Stimulated activated naive CD4-positive, alpha-beta T cell treated with Interleukin-2 at 50 U/mL for 16 hours (primary cell): ENCODE measurements at places on chromosomes 3 and 15.
A peak's percentile ranks its signal among the peaks of the same experiment; 100 is the strongest.

GRCh38 chr3:177210744-177211502 is 13.6 kb upstream of the TBL1XR1 start:
- DNase-seq = no peak

GRCh38 chr3:99882436-99883137 is 64.9 kb downstream of the CMSS1 start:
- DNase-seq = no peak

DNA sequence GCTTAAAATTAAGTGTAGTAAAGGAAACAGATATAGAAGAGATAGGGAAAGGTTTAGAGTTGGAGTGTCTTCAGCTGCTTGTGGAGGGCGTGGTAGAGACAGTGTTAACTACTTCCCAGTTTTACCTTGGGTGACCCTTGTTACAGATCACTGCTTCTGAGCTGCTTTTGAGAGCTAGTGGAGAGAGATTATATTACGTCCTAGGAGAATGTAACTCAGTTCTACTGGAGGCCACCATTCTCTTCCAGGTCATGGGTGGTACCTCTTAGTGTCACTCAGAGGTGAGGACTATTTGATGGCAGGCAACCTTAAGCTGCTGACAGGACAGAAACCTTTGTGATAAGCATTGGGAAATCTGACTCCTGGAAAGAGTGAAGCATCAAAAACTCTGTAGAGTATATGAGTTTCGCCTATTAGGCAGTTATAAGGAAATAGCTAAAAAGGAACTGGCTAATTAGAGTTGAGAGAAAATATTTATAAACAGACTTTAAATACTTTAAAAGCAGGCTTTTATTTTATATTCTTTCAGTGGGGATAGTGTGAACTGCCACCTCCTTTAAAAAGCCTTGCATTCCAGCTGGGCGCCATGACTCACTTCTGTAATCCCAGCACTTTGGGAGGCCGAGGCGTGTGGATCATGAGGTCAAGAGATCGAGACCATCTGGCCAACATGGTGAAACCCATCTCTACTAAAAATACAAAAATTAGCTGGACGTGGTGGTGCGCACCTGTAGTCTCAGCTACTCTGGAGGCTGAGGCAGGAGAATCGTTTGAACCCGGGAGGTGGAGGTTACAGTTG is 106.5 kb downstream of the ZNF609 start:
- no peak for DNase-seq

GRCh38 chr3:128523591-128523990 is 30.6 kb upstream of the GATA2 start:
- no peak for DNase-seq

- DNase-seq = no peak
Measured at GRCh38 chr3:48561045-48561736, 2.4 kb downstream of the UCN2 start.

DNA sequence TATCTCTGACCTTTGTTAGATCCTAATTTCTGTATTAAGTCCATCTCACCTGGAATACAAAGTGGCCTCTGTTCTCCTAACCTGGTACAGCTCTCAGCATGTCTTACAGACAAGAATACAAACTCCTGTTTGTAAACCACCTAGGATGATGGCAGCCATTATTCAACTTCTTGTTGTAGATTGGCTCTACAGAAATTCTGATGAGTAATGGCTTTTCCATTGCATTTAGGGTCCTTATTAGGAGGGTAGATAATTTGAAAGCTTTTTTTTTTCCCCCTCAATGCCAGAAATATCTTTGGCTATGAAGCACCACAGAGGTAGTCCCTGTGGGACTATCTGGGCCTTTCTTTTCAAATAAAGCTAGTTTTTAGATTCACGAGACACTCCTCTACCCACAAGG is 9.8 kb downstream of the NR2E3 start:
- no peak for DNase-seq

DNA sequence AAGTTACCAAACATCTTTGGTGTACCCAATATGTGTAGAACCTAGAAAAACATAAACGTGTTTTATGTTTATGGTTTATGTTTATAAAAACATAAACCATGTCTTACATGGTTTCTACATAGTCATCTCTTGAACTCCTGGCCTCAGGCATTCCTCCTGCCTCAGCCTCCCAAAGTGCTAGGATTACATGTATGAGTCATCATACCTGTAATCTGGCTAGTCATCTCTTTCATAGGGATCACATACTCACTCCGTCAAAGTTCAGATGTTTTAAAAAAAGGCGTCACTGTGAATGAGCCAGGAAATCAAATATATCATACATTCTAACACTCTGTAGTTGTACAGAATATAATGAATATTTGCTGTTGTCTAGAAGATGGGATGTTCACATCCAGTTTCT is 178.6 kb downstream of the CPNE4 start:
- no peak for DNase-seq

- peak; percentile 48 for DNase-seq
Measured at GRCh38 chr15:52180196-52180835, 10.9 kb downstream of the GNB5 start.
